CD4-positive, alpha-beta T cell treated with Interleukin-2 at 100 ng/mL for 4 hours (primary cell): ENCODE measurements at places on chromosomes 2 and 18.

- no peak for DNase-seq
These were observed 321.5 kb downstream of the XIRP2 start for GRCh38 chr2:167209784-167210183.

DNA sequence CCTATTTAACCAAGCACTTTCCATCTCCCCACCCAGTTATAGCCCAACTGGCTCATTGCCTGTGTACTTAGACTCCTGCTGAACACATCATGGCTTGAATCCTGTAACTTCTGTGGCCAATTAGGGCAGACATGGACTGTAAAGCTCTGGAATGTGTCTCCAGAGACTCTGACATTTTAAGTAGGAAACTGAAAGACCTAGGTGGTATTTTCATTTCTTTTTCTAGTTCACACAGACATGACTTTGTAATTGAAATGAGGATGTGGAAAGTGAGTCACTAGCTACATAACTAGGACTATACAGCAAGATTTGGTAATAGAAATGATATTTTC lies 12.2 kb downstream of the DOK1 start:
- DNase-seq: no peak

GRCh38 chr2:1664698-1665097 lies 79.6 kb downstream of the PXDN start:
- DNase-seq: no peak

GRCh38 chr18:56197241-56197859 lies 441.0 kb downstream of the TXNL1 start:
- DNase-seq: no peak

- DNase-seq: no peak
These were observed 24.2 kb downstream of the MYL12B start for GRCh38 chr18:3286159-3286558.

DNA sequence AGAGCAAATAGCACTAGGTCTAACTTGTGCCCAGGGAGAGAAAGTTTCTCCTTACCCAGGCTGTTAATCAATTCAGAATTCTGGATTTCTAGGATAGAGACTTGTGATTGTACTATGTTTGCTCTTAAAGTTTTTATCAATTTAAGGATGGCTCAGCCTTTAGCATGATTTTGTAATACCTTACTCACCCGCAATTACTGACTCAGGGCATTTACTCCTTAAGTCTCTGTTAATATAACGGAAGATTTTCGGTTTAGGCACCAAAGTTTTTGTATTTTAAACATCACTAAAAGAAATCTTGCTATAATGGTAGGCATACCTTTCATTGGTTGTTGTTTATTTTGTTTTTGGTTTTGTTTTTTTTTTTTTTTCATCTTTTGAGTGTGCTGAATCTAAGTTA lies 358.2 kb downstream of the RBM43 start:
- no peak for DNase-seq

GRCh38 chr18:33588361-33588760 lies 10.3 kb downstream of the ASXL3 start:
- no peak for DNase-seq
